ENCODE measurements at places on chromosomes 13 and 19.

GRCh38 chr13:27242702-27243101, 8.7 kb upstream of the RPL21 start:
- no peak for DNase-seq

GRCh38 chr13:93794197-93794885, 567.7 kb downstream of the GPC6 start:
- no peak for DNase-seq

DNA sequence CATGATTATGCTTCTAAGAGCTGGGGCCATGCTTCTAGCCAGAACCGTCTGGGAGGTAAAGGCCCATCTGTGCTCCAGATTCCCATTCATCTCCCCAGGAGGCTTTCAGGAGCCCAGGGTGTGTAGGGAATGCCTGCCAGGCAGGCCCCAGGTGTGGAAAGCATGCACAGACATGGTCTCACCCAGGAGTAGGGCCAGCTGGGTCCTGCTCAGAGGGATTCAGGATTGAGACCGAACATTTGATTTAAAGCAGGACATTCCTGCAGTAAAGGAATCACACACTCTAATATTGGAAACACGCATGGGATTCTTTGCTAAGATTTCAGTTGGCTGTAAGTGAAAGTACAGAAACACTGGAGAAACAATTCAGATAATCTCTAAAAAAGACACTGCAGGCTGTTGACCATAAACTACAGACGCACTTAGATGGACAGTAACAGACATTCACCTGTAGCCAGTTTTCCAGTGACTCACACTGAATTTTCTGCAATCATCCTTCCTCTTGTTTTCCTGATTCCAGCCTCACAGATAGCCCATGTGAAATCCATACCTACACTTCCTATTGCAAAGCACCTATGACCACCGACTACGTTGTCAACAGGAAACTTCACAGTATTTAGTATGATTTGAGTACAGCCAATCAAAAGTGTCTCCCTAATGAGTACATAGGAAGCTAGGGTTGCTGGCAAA, 257.8 kb downstream of the TBC1D4 start:
- peak; percentile 93 for DNase-seq

DNA sequence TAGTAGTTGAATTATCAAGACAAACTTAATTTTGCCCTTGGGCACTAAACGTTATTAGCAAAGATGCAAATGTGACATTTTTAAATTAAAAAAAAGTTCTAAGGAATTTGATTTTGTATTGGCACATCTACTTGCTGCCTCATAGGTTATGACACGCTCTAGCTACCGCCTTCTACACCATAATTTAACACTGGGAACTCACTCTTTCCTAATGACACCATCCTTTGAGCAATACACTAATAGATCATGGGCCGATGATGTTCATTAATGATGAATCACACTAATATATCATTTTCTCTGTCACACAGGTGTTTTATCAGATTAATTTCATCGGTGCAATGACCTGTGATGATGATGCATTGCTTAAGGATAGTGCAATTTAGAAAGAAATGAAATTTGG, 528.8 kb upstream of the PCDH9 start:
- no peak for DNase-seq

DNA sequence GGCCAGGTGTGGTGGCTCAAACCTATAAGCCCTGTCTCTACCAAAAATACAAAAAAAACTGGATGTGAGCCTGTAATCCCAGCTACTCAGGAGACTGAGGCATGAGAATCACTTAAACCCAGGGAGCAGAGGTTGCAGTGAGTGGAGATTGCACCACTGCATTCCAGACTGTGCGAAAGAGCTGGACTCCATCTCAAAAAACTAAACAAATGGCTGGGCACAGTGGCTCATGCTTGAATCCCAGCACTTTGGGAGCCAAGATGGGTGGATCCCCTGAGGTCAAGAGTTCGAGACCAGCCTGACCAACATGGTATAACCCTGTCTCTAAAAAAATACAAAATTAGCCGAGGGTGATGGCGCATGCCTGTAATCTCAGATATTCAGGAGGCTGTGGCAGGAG, 34.9 kb upstream of the ZNF83 start:
- no peak for DNase-seq

DNA sequence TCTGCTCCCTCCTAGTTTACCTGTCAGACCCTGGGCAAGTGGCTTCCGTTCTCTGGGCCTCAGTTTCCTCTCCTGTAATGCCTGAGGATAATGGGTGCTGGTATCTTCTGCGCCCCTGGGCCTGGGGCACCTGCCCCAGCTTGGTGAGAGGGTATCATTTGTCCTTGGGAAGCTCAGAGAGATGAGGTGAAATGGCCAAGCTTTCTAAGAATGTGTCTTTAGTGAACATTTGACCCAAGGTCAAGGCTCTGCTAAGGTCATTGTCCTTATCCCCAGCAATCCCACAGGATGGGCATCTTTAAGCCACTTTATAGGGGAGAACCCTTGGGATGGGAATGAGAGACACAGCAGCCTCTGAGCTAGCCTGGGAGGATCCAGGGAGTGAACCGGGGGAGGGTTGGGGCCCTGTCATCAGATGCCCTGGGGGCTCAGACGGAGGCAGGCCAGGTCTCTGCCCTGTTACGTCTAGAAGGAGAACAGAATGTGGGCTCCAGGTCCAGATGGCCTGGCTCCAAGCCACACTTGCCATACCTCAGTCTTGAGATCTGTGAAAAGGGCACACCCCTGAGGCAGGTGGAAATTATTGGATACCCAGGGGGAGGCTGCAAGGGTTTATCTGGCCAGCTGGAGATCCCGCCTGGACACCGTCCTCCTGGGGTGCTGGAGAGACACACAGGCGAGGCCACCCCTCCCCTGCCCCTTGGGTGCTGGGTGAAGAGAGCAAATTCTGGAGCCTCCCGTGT, 1.1 kb upstream of the NFIC start:
- DNase-seq, result no peak

GRCh38 chr19:35272122-35272719, 3.5 kb downstream of the USF2 start:
- DNase-seq, result no peak

DNA sequence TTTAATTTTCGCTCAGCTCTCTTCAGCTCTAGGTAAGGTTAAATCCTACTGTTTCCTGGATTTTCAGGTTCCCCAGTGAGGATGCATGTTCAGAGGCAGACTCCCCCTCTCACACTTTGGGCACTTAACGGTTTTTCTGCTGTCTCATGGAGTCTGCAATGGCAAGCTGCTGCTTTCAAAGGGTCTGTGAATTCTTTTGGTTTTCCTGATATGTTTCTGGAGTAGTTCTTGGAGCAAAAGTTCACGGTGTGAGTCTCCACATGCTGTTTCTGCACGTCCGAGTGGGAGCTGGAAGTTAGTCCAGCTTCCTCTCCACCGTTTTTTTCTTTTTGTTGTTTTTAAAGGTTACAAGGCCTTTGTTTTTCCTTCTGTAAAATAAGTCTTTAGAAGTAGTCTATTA, 35.4 kb downstream of the DNAJC15 start:
- peak; percentile 33 for DNase-seq

DNA sequence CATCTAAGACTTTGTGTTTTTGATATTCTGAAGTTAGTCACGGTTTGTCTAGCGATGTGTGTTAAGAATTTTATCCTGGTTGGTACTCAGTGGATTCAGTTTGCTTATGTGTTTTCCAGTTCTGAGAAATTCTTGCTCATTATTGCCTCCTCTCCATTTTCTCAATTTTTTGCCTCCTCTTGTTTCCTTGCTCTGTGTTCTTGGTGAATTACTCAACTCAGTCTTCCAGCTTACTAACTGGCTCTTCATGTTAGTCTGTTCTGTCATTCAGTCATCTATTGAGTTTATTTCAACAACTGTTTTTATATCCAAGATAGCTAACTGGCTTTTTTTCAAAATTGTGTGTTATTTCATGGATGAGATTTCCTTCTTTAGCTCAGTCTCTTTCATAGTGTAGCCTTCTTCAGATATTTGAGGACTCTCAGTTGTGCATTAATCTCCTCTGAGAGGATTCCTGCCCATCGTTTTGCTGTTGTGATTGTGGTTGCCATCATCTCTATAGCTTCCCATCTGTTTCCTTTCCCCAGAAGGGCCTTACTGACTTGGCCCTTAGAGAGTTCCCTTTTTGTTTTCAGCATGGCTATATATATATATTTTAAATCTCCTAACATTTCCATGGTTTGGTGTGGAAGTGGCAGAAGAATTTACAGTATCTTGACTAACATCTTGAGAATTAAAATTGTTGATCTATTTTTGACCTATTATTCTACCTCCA, 6.2 kb downstream of the SETDB2 start:
- no peak for DNase-seq

DNA sequence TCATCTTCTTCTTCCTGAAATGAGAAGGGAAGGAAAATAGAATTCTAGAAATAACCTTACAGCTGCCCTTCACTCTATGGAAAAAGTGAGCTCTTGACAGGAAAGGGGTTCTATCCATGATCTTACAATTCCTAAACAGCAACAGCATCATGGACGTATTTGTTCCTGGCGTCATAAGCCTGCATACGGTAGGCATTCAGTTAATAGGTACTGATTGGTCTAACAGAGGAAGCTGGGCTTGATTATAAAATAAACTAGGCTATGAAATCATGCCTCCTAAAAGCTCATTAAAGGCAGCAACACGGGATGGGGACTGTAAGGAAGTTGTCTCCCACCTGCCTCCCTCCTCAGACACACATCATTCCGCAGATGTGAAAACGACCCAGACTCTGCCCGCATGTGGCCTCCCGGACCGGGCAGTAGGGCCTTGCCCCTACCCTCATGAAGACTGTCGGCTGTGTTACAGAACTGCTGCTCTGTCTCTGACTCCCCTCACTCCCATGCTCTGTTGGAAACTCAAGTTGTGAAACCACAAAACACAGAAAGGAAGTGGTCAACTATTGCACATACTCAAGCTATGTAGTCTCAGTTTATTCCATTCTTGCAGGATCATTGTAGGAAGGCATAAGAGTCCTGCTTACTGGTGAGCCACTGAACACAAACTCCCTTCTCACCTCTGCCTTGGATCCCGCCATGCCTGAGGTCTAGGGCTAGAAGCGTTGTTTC, 129.8 kb downstream of the DLEU7 start:
- peak; percentile 93 for DNase-seq

DNA sequence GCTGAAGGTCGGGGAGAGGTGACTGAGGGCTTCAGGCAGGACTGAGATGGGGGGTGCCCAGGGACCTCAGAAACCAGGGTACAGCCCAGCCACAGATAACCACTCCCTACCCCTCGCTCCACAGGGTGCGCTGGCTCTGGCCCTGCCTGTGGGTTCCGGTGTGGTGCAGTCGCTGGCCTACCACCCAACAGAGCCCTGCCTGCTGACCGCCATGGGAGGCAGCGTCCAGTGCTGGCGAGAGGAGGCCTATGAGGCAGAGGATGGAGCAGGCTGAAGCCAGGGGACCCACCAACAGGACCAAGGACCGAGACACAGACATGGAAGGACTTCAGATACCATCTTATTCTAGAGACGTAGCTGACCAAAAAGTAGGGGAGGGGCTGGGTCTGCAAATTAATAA, 6.3 kb downstream of the DHPS start:
- DNase-seq, result no peak
